Activated CD8-positive, alpha-beta T cell treated with anti-CD3 and anti-CD28 coated beads, Interleukin-2, amount 10 ng/mL, durations not matched to agents 7 days and 5 days (primary cell): ENCODE measurements at places on chromosomes 5 and 9. TPM values are rescaled to one million over a fixed set of nuclear protein-coding genes. Genes with fewer than 3 reads are reported as not detected.

DNA sequence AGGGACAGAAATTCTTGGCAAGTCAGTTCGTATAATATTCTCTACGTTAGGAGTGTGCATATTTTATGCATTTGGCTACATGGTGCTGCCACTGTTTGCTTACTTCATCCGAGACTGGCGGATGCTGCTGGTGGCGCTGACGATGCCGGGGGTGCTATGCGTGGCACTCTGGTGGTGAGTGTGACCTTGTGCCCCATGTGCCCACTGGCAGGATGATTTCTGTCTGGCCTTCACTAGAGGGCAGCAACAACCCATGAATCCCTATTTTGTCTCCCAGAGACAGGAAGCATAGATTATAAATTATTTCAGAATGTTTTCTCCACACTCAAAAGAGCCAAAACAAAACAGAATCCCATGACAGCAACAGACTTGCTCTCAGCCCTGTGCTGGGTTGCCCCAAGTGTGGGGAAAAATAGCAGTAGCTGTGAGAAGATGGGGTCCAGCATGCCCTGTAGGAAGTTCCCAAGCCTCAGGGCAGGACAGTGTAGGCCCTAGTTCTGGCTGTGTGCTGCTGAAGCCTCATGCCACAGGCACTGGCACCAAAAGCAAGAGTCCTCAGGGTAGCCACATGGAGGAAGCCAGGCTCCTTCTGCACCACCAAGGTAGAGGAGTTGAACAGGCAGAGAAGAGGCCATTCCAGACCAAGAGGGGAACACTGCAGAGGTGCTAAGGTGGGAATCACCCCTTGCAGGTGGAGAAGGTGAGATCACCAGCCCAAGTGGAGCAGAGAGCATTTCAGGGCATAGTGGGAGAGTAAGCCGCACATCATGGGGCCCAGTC lies 16.0 kb downstream of the SLC22A5 start:
- H3K4me1 ChIP-seq, result peaks cover 49% of the 10 kb centered on the region
- H3K4me3 ChIP-seq, result no peak overlapping the region
- no peaks in the 10 kb centered on the region for H3K36me3 ChIP-seq

DNA sequence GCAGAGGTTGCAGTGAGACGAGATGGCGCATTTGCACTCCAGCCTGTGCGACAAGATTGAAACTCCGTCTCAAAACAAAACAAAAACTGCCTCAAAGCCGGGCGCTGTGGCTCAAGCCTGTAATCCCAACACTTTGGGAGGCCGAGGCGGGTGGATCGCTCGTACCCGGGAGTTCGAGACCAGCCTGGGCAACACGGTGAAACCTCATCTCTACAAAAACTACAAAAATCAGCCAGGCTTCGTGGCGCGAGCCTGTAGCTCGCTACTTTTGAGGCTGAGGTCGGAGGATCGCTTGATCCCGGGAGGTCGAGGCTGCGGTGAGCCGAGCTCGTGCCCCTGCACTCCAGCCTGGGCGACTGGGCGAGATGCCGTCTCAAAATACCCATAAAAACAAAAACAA lies 988 bp downstream of the GFM2 start:
- H3K36me3 ChIP-seq, result peaks cover 43% of the 10 kb centered on the region
- H3K27ac ChIP-seq, result no peak overlapping the region
- peak overlapping the region; percentile 100 for H3K4me3 ChIP-seq

- H3K36me3 ChIP-seq, result no peaks in the 10 kb centered on the region
- DNase-seq, result no peak
- H3K27ac ChIP-seq, result no peak overlapping the region
- no peaks in the 10 kb centered on the region for H3K27me3 ChIP-seq
These were observed 260.8 kb downstream of the PAPPA start for GRCh38 chr9:116414374-116414773.

- H3K27ac ChIP-seq, result no peak overlapping the region
- no peaks in the 10 kb centered on the region for H3K36me3 ChIP-seq
- no peaks in the 10 kb centered on the region for H3K27me3 ChIP-seq
These were observed 70.9 kb downstream of the EGFLAM start for GRCh38 chr5:38329132-38329715.

GRCh38 chr5:38847559-38848347 lies 1.9 kb downstream of the OSMR start:
- H3K4me3 ChIP-seq, result no peak overlapping the region
- DNase-seq, result no peak
- peaks cover 4% of the 10 kb centered on the region for H3K36me3 ChIP-seq
- peaks cover 11% of the 10 kb centered on the region for H3K4me1 ChIP-seq
- H3K27me3 ChIP-seq, result peaks cover 61% of the 10 kb centered on the region

DNA sequence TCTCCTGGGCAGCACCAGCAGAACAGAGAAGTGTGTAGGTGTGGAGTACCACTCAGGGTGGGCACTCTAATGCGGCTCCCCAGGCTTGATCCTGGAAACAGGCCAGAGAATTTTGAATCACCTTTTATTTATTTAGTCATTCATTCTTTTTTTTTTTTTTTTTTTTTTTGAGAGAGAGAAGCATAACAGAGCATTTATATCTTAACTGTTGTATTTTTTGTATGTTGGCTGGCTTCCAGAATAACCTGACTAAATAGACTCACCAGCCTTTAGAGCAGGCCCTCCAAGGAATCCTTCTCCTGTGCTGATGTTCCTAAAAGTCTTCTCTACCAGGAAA lies 153.4 kb downstream of the PIK3R1 start:
- H3K4me3 ChIP-seq, result no peak overlapping the region
- H3K27me3 ChIP-seq, result no peaks in the 10 kb centered on the region
- DNase-seq, result no peak

- DNase-seq, result no peak
- H3K27ac ChIP-seq, result no peak overlapping the region
- H3K27me3 ChIP-seq, result peaks cover 17% of the 10 kb centered on the region
- no peak overlapping the region for H3K4me3 ChIP-seq
These were observed 56.7 kb downstream of the UBE2QL1 start for GRCh38 chr5:6505416-6505755.

DNA sequence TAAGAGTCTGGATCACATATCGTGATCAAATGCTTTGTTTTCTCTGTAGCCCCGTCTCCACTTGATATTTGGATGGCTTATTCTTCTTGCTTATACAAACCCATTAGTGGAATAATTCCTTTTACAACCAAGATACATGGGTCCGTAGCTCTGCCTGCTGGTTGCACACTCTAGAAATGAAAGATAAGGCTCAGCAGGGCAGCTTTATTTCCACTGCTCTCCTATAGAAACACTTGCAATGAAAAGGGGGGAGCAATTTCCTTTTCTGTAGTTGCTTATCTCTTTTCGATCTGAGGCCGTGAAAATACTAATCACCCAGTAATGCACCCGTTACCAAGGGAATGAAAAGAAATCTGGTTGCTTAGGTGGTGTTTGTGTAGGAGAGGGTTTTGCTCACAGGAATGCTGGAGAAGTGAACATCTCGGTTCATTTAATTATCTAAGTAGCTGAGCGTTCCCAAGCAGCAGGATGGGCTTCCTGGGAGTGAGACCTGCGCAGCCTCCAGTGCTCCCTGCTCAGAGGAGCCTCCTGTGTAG lies 131.7 kb downstream of the ADAMTS16 start:
- H3K36me3 ChIP-seq, result no peaks in the 10 kb centered on the region
- no peak overlapping the region for H3K4me3 ChIP-seq
- H3K27ac ChIP-seq, result no peak overlapping the region
- no peaks in the 10 kb centered on the region for H3K4me1 ChIP-seq
- DNase-seq, result no peak
- peaks cover 2% of the 10 kb centered on the region for H3K27me3 ChIP-seq

DNA sequence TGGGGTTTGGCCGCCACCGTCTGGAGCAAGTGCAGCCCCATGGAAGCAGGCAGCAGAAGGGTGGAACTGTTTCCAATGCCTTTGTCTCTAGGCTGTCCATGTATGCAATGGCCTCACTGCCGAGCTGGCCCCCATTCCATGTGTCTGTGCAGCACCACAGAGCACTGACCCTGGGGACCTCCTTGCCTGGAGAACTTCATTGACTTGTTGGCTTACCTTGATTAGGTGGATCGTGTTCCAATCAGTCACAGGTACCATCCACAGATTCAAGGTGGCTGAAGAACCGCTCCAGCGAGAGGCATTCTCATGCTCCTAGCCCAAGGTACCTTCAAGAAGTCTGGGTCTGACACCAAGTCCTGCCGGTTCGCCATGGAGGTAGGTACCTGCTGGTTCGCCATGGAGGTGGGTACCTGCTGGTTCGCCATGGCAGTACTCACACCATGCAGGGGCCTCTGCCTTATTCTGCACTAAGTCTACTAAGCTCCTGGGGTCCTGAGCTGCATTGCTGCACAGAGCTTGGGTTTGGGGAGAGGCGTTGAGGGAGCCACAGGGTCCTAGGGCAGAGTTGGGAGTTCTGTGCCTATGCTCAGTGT lies 358.3 kb upstream of the IRX1 start:
- H3K36me3 ChIP-seq, result no peaks in the 10 kb centered on the region
- H3K4me1 ChIP-seq, result no peaks in the 10 kb centered on the region
- no peak for DNase-seq

DNA sequence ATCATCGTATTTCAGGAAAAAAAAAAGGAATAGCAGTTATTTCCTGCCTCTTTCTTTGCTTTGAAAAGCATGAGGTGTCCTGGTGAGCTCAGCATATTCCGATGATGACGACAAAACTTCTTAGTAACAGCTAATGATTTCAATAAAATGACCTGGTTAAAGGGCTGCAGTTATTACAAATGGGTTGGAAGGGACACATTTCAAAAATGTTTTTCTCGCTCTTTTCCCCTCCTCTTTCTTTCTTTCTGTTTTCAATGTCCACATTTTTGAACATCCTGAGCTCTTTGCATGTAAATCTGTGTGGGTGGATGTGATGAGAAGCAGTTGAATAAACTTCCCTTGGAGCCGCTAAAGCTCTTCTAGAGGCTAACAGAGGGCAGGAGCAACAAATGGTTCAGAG lies 186.8 kb upstream of the SLC27A6 start:
- no peaks in the 10 kb centered on the region for H3K36me3 ChIP-seq
- no peak for DNase-seq
- no peaks in the 10 kb centered on the region for H3K27me3 ChIP-seq
- no peak overlapping the region for H3K27ac ChIP-seq
- no peak overlapping the region for H3K4me3 ChIP-seq

- no peaks in the 10 kb centered on the region for H3K36me3 ChIP-seq
- H3K27ac ChIP-seq, result no peak overlapping the region
- H3K4me3 ChIP-seq, result no peak overlapping the region
- H3K27me3 ChIP-seq, result peaks cover 19% of the 10 kb centered on the region
These were observed 307.1 kb downstream of the ENC1 start for GRCh38 chr5:74333430-74333829.

GRCh38 chr9:303502-303901 lies 88.8 kb downstream of the DOCK8 start:
- no peak for DNase-seq
- no peak overlapping the region for H3K4me3 ChIP-seq
- peaks cover 15% of the 10 kb centered on the region for H3K4me1 ChIP-seq
- peaks cover 84% of the 10 kb centered on the region for H3K36me3 ChIP-seq

GRCh38 chr5:25570067-25570583 lies 925.3 kb upstream of the CDH10 start:
- H3K4me1 ChIP-seq, result peaks cover 3% of the 10 kb centered on the region
- H3K4me3 ChIP-seq, result no peak overlapping the region
- H3K27ac ChIP-seq, result no peak overlapping the region
- no peak for DNase-seq
- H3K36me3 ChIP-seq, result no peaks in the 10 kb centered on the region

- DNase-seq, result no peak
- no peaks in the 10 kb centered on the region for H3K36me3 ChIP-seq
- no peak overlapping the region for H3K27ac ChIP-seq
- H3K27me3 ChIP-seq, result peaks cover 9% of the 10 kb centered on the region
- no peak overlapping the region for H3K4me3 ChIP-seq
These were observed 4.8 kb upstream of the FGF1 start for GRCh38 chr5:142690667-142691066.

DNA sequence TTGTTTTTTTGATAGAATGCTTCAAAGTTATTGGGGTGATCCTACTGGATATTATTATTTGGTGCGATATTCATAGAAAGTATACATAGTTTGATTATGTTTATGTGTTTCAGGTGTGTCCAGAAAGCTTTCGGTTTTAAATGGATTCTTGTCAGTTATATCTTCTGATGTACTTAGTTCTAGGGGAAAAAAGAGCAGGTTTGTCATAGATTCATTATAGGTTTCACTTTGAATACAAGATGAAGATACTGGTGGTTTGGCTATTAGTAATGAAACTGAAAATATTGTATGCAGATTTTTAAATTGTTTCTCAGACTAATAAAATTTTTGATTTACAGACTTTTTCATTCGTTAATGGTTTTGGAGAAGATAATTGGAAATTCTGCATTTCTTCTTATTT lies 98.9 kb downstream of the MAN2A1 start:
- H3K36me3 ChIP-seq, result peaks cover 59% of the 10 kb centered on the region
- DNase-seq, result no peak
- H3K27ac ChIP-seq, result no peak overlapping the region
- no peaks in the 10 kb centered on the region for H3K27me3 ChIP-seq
- peaks cover 2% of the 10 kb centered on the region for H3K4me1 ChIP-seq
- H3K4me3 ChIP-seq, result no peak overlapping the region

- no peaks in the 10 kb centered on the region for H3K27me3 ChIP-seq
- no peak overlapping the region for H3K27ac ChIP-seq
- no peak for DNase-seq
- H3K4me1 ChIP-seq, result no peaks in the 10 kb centered on the region
- H3K4me3 ChIP-seq, result no peak overlapping the region
These were observed 302.1 kb downstream of the CSNK1G3 start for GRCh38 chr5:123813937-123814624.

DNA sequence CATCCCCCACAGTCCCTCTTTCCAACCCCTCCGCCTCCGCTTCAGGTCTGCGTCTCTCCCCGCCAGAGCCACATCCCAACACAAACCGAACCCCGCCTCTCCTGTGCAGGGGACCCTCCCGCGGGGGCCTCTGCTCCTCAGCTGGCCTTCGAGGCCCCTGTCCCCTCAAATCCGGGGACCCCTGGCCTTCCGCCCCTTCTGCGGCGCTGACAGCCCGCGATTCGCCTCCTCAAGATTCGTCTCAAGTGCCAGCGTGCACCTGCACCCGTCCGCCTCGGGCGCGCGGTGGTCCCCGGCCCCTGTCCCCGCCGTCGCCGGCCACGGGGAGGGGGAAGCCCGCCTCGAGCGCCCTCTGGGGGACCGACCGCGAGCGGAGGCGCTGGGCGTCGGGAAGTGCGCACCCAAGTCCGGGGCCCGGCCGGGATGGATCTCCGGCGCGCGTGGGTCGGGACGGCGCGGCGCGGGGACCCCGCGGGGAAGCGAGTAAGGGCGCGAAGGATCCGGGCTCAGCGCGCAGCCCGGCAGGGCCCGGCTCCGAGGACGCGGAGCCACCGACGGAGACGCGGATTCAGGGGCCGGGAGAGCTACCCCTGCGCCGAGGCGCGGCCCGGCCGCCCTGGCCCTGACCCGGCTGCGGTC lies 623 bp downstream of the FLT4 start:
- peaks cover 37% of the 10 kb centered on the region for H3K27me3 ChIP-seq
- DNase-seq, result no peak
- H3K4me1 ChIP-seq, result peaks cover 11% of the 10 kb centered on the region
- H3K4me3 ChIP-seq, result peak overlapping the region; percentile 57
- H3K36me3 ChIP-seq, result no peaks in the 10 kb centered on the region
- no peak overlapping the region for H3K27ac ChIP-seq

The RAD50 gene
- total RNA-seq, result 34.5 TPM

The PCSK5 gene
- total RNA-seq, result 3.7 TPM

The CACNA1B gene
- total RNA-seq, result not detected

The ELP1 gene
- 20.7 TPM for total RNA-seq

The LCN9 gene
- total RNA-seq, result not detected

The PRSS3 gene
- total RNA-seq, result not detected

The AJM1 gene
- total RNA-seq, result 5.3 TPM

The HRH2 gene
- total RNA-seq, result 27.5 TPM

The LEAP2 gene
- 3.4 TPM for total RNA-seq

The C5orf58 gene
- total RNA-seq, result not detected
